ENCODE measurements at places on chromosomes 3 and 15.

GRCh38 chr3:184554461-184554860 lies 7.1 kb upstream of the EPHB3 start:
- no peak for DNase-seq

DNA sequence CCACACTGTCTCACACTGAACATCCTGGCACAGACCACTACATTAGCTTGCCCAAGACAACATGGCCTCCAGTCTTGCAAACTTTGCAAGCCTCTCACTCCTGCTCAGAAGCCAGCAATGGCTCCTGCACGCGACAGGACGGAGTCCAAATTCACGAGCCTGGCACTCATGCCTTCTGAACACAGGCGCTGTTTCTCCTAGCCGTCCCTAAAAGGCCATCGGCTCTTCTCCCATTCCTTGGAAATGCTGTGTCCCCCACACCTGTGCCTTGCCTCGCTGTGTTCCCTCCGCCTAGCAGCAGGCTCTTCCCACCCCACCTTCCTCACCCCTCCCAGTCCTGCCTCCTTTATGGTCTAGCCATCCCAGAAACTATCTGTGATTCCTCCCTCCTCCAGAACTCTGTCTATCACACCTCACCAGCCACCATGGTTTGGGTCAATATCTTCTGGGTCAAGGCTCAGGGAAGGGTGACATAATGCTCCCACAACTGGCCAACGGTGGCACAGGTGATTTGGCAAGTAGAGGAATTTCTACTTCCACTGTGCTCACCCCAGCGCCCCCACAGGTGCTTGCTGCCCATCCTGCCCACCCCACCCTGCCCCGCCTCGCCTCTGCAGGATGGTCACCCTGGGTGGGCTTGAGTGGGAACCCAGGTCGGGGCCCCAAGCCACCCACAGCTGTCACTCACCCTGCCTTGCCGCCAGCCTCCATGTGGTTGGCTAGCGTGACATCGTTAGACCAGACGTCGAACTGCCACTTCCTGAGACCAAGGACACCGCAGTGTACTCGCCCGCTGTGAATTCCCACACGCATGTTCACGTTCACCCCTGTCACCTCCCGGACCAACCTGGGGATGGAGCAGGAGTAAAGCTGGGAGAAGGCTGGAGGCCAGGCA lies 120.7 kb downstream of the ADCY5 start:
- no peak for DNase-seq

DNA sequence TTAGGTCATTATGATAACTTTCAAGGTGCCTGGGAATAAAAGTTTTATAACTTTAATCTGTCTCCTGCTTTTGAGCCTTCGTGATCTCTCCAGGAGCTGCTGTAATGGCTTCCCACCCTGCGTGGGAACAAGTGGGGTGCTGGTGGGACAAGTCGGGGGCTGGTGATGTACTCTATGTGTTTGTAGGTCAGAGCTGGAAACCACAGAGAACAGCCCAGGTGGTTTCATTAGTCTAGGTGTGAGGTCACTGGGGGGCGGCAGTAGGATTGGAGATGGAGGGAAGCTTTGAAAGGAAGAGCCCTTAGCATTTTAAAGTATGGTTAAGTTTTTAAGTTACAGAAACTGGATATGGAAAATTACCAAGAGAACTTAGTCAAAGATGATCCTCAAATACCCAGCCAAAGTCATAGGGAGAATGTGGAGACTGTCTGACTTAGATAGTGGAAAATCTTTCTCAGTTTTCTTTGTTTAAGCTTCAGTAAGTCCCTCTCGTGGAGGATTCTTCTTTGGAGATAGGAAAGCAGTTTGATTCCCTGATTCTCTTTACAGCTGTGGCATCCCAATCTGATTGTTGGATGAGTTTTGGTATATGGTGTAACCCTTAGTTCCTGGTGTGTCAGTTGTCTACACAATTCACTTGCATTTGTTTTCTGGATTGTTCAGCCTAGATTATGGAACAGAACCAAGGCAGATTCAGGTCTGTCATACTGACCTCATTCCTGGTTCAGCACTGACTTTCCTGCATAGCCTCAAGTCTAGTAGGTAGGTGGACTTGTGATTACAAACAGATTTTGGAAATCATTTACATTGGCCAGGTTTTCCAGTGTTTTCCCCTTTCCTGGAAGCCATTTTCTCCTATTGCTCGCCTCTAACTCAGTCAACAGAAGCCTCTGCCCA lies 115.6 kb downstream of the FNDC3B start:
- no peak for DNase-seq

GRCh38 chr3:141371882-141372281 lies 3.6 kb downstream of the ZBTB38 start:
- no peak for DNase-seq

DNA sequence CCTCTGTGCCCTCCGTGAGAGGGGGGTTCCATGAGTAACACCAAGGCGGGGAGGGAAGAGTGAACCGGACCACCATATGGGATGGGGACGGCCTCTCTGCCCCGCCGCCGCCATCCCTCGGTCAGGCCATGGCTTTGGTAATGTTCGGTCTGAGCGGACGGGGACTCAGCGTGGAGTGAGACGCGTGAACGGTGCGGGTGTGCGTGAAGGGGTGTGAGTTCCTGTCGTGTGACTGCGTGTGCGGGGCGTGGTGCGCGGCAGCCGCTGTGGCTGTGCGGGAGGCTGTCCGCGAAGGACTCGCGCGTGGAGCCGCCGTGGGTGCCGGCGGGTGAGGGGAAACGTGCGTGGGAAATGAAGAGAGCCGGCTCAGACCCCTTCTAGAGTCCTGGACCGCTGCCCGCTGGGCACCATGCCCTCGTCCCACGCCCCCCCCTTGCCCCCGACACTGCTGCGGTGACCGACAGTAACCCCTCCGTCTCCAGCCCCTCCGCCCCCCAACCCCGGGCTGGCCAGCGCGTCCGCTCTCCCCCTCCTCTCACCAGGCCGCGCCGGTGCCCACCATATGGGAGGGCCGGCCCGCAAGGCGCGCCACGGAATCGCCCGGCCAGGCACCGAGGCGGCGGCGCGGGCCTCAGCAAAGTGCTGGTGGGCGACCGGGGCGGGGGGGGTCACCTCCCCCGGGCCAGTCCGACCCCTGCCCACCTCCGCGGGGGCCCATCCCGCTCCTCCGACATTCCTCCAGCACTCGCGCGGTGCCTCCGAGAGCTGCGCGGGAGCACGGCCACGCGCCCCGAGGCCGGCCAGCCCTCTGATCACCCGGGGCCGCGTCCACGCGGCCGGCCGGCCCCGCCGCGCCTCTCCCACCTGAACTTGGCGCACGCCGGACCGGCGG lies 589 bp downstream of the KLF15 start:
- peak; percentile 15 for DNase-seq

DNA sequence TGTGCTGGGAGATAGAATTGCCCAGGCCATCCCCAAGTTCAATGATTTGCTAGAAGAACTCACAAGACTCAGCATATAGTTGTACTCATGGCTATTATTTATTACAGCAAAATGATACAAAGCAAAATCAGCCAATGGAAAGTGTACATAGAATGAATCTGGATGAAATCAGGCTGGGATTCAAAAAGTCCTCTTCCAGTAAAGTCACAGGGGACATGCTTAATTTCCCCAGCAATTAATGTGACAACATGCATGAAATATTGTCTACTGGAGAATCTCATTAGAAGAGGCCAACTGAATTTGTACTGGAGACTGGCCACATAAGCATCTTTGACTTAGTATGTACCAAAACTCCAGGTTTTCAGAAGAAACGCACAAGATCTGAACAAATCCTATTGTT lies 1043.1 kb downstream of the NAALADL2 start:
- no peak for DNase-seq

DNA sequence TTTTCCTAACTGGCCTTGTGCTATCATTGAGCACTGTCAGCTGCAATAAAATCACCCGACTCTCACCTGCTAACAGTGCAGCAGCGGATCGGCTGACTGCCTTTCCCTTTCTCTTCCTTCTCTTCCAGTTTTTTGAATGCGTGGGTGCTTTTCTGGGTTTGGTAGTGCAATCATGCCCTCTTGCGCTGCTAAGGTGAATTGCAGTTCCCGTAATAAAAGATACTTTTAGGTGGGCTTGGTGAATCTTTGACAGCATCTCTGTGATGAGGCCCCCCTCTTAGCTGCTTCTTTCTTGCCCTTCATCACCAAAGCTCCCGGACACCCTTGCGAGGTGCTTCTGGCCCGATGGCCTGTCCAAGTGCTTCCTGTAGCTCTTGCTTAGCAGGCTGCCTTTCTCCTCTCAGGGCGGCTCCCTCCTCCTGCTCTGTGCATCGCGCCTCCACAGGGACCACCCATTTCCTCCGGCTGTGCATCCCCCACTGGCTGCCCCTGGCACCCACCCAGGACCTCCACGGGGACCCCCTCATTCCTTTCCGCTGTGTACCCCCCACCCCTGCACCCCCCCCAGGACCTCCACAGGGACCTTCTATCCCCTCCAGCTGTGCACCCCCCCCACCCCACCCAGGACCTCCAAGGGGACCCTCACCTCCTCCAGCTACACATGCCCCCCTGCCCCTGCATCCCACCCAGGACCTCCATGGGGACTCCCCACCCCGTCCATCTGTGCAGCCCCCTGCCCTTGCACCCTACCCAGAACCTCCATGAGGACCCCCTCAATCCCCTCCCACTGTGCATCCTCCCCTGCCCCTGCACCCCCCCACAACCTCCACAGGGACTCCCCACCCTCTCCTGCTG lies 50.8 kb upstream of the RPL32 start:
- DNase-seq: peak; percentile 73

DNA sequence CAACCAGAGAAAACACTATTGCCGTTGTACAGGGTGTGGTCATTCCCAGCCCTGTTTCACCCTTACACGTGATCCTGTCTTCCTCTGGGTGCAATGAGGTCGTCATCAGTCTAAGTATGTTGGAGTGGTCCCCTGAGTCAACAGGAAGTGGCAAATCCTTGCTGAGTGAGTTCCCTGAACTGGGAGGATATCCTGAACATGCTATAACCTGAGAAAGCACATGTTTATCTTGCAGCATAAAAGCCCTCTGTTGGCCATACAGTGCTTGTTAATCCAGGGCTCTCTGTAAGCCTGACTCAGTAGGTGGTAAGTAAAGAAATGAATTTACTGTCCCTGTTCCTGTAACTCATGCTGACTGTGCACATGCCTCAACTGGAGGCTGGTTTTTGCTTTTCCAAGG lies 477.8 kb upstream of the RGMA start:
- DNase-seq: no peak

DNA sequence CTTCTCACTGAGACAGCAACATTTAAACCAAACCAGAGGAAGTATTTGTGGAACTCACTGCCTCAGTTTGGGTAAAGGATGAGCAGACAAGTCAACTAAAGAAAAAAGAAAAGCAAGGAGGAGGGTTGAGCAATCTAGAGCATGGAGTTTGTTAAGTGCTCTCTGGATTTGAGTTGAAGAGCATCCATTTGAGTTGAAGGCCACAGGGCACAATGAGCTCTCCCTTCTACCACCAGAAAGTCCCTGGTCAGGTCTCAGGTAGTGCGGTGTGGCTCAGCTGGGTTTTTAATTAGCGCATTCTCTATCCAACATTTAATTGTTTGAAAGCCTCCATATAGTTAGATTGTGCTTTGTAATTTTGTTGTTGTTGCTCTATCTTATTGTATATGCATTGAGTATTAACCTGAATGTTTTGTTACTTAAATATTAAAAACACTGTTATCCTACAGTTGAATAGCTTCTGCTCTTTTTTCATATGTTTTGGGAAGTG lies 23.3 kb downstream of the CLDN18 start:
- DNase-seq: no peak

GRCh38 chr3:123143669-123144411 lies 57.9 kb upstream of the SEC22A start:
- no peak for DNase-seq

DNA sequence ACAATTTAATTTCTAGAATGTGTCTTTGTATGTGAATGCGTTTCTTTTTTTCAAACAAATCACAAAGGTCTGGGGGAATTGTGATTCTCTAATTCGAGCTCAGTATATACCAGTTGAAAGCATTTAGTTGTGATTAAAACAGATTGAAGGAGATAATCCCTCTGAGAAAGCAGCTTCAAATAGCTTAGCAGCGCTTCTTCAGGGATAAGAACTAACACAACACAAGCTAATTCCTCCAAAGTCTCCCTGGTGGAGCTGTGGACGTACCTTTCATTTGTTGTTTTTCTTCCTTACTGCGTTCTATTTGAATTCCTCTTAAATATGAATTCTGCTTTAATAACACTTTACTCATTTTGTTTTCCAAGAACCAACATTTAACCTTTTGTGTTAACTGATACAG lies 286.7 kb downstream of the ROBO2 start:
- DNase-seq: no peak

- DNase-seq: no peak
Measured at GRCh38 chr15:26525096-26525495, 247.8 kb downstream of the GABRB3 start.

- no peak for DNase-seq
Measured at GRCh38 chr3:84959470-84960271, 882 bp downstream of the CADM2 start.

DNA sequence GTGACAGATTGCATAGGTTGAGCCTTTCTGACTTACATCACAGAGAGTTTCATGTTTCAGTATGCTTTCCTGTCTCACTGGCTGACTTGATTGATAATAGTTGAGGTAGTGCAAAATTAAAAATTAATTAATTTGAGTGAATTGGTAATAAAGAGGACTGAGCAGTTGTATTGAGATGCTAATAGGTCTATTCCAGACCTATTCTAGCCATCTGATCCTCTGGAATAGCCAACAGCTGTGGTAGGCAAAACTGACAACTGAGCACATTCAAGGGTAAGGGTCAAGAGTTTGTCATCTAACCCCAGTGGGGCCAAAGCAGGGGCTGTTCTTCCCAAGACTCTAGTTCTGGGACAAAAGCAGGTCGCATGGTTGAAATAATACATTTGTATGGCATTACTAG lies 132.4 kb downstream of the EPHA3 start:
- DNase-seq: no peak

- peak; percentile 15 for DNase-seq
Measured at GRCh38 chr15:97875513-97876280, 84.8 kb upstream of the ARRDC4 start.

- DNase-seq: no peak
Measured at GRCh38 chr3:18390024-18390660, 35.0 kb downstream of the SATB1 start.

DNA sequence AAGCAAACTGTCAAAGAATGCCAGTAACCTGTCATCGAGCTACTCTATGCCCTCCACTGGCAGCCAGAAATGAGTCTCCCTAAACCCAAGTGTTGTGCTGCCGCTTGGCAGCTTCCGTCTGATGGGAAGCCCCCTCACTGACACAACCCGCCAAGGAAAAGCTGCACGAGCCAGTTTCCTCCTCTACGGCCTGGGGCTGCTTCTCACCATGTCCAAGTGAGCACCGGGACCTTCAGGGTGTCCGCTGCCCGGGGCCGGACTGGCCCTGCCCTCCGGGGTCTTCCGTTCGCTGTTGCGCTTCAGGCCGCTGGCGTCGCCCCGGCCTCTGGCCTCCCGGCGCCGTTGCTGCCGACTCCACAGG lies 490 bp downstream of the TOMM70 start:
- DNase-seq: peak; percentile 30

- DNase-seq: peak; percentile 15
Measured at GRCh38 chr3:72439321-72440183, 408.7 kb downstream of the SHQ1 start.

- peak; percentile 47 for DNase-seq
Measured at GRCh38 chr3:158700559-158700958, 28.1 kb upstream of the LXN start.
